ENCODE measurements at places on chromosomes 6 and 20.
A peak's percentile ranks its signal among the peaks of the same experiment; 100 is the strongest.

- DNase-seq: peak; percentile 34
Measured at GRCh38 chr6:110039981-110040383, 61.9 kb downstream of the GPR6 start.

DNA sequence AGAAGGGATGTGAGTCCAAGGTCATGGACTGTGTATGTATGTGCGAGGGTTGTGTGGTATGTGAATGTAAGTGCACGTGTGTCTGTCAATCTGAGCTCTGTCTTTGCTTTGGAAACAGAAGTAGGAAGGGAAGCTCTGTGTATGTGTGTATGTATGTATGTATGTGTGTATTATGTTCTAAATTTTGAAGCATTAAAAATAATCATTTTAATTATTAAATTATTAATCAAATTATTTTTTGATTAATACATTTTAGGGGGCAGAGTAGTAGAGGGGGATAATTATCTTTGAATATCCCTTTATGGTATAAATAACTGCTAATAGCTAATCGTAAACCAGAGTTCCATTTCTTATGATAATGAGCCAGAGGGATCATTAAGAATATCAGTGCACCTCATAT is 42.8 kb downstream of the SH3BGRL2 start:
- no peak for DNase-seq

- DNase-seq: no peak
Measured at GRCh38 chr20:55515832-55516231, 489.5 kb downstream of the CBLN4 start.

DNA sequence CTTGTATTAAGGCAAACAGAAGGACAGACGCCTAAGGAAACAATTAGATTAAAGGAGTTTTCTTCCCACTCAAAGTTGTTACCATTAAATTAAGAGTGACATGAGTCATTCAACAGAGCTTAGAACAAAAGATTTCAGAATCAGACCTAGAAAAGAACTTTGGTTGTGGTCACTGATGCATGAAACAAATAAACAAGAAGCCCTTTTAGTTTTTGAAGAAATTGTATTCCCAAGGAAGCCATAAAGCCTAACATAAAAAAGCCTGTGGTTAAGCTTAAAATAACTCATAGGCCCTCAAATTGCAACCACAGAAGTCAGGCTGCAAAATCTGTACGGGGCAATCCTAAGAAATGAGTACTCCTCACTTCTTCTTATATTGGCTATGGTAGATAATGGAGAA is 17.9 kb upstream of the TRIM26 start:
- no peak for DNase-seq

- DNase-seq: no peak
Measured at GRCh38 chr20:43508604-43509040, 1.1 kb downstream of the L3MBTL1 start.
